ENCODE measurements at places on chromosomes 4 and X.

DNA sequence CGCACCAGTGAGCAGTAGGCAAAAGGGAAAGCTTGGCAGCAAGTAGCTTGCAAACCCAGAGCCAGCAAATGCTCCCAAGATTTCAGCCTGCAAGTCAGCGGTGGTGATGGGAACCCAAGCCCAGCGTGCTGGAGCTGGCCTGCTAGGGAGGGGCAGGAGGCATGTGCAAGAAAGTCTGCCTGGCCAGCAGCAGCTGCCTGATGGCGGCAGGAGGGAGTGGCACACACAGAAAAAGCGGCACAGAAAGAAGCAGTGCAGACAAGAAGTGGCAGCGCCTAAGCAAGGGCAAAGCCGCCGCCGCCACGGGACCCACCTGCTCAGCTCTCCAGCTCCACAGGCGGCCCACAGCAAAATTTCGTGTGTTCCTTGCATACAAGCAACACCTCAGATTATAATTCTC, 1206.5 kb upstream of the PABPC4L start:
- DNase-seq: no peak

DNA sequence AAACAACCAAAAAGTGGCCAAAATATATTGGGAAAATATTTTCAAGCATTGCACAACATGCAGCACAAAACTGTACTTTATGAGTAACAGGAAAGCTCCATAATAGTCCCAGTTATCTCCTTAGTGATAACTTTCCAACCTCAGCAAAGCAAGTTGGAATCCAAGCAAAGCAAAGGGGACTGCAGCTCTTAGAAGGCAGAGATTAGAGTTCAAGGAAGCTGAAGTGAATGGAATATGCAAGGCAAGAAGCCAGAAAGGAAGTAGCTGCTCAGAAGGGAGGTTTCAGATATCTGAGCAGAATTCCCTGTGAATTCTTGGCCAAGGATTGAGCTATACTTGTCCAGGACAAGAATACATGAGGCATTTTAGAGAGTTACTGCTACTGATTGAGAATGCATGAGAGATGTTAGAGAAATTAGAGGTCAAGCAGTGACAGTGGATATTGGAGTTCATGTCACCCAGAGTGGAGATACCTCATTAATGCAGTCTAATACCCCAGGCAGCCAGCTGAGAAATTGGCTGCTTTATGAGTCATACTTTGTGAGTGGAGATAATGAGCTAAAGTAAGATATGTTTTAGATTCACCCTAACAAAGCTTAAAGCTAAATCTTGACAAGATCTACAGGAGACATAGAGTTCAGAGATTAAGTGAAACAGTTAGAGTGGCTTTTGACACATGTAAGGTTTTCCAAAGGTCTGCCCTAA, 102.8 kb downstream of the INPP4B start:
- DNase-seq: peak; percentile 8

DNA sequence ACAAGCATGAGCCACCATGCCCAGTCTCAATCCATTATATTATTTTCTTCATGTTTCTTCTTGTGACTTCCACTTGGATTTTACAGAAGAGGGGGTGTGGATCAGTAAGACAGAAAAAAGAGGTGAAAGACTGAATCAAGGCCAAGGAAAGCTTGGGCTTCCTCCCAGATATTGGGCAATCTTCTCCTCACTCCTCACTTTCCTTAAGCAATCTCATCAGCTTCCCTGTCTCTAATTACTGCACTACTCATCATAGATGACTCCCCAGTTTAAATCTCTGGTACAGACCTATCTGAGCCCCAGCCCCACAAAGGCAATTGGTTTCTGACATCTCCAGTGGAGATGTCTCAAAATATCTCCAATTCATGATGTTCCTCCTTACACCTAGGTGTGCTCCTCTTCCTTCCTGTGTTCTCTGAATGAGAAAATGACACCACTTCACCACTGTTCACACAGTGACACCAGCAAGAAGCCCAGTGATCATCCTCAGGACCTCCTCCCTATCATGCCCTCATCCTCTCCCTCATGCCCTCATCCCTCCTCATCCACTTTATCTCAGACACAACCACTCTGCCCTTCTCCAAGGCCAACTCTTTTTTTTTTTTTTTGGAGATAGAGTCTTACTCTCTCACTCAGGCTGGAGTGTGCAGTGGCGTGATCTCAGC, 44.8 kb upstream of the HERC6 start:
- DNase-seq: peak; percentile 60

DNA sequence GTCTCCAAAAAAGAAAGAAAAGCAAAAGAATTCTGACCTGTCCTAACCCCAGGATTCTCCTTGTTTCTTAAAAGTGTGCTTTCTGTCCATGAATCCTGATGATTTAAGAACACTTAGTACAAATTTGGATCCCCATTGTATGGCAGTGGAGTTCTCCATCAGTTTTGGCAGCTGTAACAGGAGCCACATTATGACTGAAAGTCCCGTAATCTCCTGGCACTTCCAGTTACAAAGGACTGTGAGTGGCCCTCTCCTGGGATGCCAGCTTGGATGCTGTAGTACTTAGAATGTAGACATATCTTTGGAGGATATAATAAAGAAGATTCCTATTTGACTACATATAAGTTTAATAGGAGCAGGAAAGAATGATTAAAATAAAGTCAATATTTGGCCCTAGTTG, 20.6 kb downstream of the AP1AR start:
- DNase-seq: no peak

GRCh38 chrX:149638860-149639259, 7.3 kb upstream of the TMEM185A start:
- no peak for DNase-seq

- peak; percentile 9 for DNase-seq
These were observed 33.0 kb upstream of the KIAA0232 start for GRCh38 chr4:6749340-6750171.

GRCh38 chr4:5711479-5712184, 631 bp downstream of the EVC start:
- DNase-seq: peak; percentile 36

DNA sequence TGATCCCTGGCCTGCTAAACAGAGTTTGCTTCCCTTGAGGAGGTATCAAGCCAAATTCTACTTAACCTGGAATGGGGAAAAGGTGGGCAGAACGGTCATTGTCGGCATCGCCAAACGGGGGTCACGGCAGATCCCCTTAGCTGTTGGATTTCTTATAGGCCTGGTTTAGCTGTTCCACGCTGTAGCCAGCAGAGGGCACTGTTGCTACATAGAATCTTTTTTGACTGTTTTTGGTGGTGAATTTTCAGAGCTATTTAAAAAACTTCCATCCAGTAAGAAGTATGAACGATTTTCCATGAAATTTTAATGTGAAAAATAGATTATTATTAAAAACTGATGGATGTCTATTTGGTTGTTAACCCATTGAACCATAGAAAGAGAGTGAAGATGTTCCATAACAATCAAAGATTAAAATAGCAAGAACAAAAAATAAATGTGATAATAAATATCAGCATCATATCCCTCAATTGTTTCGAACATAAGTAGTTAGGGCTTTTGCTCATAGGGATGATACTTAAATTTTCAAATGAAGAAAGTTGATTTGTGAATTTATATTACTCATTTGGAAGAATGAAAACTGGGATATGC, 56.6 kb downstream of the LINC00632 start:
- peak; percentile 24 for DNase-seq

DNA sequence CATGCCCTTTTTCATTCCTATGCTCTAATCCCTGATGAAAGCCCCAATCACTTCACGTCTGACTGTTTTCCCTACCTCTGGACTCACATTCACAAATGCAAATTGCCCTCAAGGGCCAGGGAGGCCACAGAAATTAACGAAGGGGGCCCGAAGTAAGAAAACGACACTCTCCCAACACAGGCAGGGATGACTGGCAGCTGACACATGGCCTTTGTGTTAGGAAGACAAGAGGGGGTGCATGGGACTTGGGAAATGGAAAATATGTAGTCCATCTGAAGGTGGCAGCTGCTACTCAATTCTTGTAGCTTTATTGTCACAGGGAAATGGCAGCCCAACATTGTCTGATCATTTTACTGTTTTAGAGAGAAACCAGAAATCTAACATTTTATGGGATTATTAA, 12.3 kb upstream of the SPARCL1 start:
- no peak for DNase-seq

- DNase-seq: no peak
These were observed 62.5 kb downstream of the WFS1 start for GRCh38 chr4:6332042-6332668.

DNA sequence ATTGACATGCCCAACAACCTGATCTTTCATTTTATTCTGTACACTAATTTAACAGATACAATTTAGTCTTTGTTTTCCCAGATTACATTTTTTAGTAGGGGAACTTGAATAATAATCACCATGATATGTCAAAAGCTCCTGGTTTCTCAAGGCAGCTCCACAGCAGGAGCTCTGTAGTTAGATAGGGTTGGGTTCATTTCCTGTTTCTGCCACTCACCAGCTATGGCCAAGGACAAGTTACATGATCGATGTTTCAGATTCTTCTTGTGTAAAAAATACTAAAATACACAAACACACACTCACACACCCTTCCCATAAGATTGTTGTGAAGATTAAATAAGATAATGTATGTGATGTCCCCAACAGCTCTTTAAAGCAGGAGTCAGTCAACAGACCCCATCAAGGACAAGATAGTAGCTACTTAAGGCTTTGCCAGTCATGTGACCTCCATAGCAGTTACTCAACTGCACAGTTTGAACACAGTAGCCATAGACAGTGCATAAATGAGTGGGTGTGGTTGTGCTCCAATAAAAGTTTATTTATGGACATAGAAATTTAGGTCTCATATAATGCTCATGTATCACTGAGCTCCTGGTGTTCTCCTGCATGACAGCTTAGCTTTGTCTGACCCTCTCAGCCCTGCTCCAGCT, 18.4 kb downstream of the GUCY1A1 start:
- DNase-seq: no peak

DNA sequence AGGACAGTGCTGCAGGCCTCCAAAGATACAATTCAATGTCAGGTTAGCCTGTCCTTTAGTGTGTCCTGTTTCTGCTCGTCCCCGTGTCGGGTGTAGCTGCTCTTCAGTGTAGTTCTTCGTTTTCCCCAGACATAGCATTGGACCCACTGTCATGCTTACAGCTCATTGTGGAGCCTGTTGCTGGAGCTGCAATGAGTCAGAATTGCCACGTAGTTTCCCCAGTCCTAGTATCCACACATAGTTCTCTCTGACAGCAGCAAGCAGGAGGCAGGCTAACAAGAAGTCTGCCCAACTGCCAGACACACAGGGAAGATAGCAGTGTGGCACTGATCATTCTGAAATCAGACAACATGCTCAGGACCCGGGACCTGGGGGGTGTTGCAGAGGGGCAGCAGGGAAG, 49.2 kb downstream of the MOSPD2 start:
- peak; percentile 75 for DNase-seq

GRCh38 chr4:4884611-4885010, 25.1 kb downstream of the MSX1 start:
- DNase-seq: no peak

DNA sequence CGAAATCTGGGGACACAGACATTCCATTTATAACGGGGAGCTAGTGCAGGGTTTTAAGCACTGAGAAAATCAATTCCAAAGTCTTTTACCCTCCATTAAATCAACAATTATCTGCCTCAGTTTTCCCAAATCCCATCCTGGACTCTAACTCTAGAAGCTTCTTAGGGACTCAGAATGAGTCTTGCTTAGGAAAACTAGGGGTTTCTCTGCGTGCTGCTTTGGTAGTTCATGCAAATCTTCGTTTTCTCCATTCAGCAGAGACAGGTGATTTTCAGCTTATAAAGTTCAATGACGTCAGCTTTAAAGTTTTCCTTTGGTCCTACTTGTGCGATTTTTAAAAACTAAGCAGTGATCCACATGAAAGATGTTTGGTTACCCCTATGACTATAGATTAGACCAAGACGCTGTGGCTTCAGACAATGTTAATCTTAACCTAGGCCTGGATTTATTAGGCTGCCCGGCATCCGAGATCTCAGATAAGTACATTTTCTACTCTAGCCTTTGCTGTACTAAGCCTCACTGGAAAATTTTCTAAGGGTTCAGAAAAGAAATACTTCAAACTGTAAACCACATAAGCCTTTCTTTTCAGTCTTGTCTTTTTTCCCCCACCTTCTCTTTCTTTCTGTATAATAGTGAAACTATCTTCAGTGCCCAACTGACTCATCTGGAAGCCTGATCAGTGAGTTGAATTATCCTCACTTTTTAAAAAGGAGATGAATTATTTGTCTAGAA, 121.4 kb upstream of the GATB start:
- no peak for DNase-seq

DNA sequence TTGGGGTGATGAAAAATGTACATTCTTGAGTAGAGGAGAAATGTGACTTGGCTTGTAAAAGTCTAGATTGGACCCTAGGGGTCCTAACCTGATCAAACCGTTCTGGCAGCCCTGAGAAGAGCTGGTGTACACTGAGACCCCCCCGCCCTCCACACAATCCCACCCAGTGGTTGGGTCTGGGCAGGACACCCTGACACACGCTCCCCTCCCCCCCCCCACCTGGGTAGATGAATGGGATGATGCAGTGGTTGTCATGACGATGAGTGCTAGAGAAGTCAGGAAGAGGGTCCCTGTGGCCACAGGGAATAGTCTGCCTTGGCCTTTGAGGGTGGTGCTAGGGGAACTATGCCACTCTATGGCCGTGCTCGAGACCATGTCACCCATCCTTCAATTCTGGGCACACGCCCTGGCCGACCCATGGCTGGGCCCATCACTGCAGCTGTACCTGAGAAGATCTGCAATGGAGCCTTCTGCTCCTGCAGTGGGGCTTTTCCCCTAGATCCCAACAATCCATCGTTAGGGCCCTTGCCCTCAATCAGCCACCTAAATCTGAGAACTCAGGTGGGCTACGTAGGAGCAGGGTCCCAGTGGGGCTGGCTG, 4.4 kb downstream of the CDK16 start:
- no peak for DNase-seq

DNA sequence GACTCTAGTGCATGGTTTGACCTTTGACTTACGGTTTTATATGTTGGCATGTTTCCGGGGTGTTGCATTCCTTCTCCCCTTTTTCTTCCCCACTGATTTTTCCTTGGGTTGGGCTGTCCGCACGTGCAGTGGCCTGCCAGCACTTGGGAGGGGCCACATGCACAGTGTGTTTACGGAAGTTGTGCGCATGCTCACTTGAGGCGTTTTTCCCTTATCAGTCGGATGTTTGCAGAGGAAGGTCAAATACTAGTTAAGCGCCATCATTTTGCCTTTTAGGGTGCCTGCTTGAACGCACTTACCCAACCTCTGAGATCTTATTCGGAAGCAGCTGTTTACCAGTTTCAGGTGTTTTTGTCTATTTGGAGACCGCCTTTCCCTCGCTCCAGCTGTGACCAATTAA, 653.9 kb upstream of the AADAT start:
- no peak for DNase-seq

DNA sequence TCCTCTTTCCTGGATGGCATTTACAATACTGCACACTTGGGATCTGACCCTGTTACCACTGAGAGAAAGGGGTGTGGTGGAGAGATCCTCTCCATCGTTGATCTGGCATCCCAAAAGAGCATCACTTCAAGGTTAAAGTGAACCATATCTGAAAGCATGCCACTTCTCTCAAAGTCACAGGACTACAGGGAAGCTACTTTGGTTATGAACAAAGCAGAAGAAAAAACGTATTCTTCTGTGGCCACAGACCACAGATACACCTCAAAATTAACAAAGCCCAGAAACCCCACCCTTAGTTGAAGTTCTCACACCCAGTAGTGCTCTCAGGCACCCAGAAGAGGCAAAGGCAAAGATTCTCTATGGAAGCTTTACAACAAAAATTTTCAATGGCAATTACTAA, 108.3 kb downstream of the JADE1 start:
- DNase-seq: no peak

- no peak for DNase-seq
These were observed 132.6 kb downstream of the SCFD2 start for GRCh38 chr4:53233114-53233795.

GRCh38 chr4:76198411-76199237, 15.0 kb downstream of the SCARB2 start:
- DNase-seq: peak; percentile 63

GRCh38 chr4:16706251-16706650, 192.2 kb downstream of the LDB2 start:
- no peak for DNase-seq
